Activated CD4-positive, alpha-beta T cell treated with anti-CD3 and anti-CD28 coated beads, Interleukin-2, amount 50 U/mL, for 1 hour (primary cell): ENCODE measurements at places on chromosomes 7 and 10.

- no peak for DNase-seq
Measured at GRCh38 chr10:95464280-95464679, 96.9 kb downstream of the SORBS1 start.

DNA sequence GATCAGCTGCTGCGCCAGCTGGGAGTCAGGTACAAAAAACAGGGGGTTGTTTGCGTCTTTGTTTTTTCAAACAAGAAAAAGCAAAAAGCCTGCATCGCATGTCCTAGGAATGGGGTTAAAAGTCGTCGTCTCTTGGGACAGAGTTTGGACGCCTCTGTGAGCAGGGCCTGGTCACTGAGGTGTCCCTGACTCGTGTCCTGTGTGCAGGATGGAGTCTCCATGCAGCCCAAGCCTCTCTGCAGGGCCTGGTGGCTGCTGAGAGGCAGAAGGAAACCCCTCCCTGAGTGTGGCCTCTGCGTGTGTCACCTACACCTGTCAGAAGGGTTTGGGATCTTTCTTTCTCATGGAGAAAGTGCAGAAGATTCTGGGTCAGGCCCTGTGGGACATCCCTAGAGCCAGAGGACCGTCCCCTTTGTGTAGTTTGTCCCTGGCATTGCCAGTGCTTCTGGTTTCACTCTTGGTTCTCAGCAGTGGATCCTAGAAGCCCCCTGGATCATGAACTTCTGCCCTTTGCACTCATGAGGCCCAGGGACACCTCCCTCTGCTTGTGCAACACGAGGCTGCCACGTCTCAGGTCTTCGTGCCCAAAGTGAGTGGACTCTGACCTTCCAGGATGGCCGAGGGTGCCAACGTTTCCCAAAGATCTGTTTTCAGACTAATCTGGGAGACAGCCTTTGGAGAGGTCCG is 75.0 kb downstream of the PRKAG2 start:
- no peak for DNase-seq

DNA sequence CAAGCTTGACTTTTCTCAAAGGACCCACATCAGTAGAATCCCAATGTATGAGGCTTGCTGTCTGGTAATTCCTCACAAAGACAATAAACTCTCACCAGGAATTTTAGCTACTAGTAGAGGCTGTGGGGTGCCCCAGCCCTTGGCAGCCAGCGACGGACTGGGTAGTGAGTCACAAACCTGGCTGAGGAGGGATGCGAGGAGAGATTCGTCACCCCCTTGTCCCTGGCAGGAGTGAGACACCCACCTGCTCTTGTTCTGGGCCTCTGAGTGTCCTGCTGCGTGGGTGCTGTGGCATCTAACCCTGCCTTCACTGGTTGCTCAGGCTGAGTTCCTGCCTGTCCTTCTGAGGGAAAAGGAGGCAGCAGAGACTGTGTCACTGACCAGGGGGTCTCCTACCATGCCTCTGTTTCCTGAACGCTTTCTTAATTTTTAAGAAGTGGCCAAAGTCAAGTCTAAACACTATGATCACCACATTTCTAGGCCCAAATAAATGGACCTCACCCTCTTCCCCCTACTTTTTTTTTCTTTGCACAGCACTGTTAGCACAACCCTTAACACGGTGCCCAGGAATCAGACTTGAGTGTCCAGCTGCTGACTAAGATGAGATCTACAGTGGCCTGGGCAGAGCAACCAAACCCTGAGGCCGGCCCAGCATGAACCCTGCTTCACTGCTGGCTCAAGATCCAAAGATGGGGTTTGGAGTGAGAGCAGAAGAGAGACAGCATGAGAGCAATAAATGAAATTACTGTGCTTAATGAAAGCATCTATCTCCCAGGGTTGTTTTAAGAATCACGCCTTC is 146.4 kb downstream of the ANLN start:
- no peak for DNase-seq

GRCh38 chr7:815284-816216 is 16.7 kb upstream of the SUN1 start:
- no peak for DNase-seq

- DNase-seq, result no peak
Measured at GRCh38 chr10:9602998-9603397, 1414.7 kb upstream of the CELF2 start.

DNA sequence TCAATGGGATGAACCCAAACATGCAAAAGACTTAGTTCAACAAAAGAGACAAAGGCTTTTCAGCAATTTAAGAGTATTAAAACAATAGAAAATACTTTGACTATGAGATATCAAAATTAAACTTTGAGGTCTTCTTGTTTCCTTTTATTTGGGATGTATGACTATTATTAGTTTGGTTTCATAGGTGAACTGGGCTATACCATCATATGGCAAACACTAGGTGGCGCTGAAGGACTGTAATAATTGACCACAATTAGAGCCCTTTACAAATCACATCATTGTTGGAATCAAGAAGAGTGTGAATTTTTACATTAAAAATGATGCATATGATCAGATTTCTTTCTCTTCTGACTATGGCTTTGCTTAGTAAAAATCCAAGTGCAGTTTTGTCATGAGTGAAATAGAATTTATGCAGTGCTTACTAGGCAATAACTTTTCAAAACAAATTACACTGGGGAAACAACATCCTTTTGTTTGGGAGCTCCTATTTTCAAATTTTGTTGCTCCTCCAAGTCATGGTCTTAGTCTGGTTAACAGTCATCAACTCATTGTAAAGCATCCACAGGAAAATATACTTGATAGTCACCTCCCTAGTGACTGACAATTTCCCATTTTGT is 14.7 kb upstream of the NXPH1 start:
- DNase-seq, result peak; percentile 36

DNA sequence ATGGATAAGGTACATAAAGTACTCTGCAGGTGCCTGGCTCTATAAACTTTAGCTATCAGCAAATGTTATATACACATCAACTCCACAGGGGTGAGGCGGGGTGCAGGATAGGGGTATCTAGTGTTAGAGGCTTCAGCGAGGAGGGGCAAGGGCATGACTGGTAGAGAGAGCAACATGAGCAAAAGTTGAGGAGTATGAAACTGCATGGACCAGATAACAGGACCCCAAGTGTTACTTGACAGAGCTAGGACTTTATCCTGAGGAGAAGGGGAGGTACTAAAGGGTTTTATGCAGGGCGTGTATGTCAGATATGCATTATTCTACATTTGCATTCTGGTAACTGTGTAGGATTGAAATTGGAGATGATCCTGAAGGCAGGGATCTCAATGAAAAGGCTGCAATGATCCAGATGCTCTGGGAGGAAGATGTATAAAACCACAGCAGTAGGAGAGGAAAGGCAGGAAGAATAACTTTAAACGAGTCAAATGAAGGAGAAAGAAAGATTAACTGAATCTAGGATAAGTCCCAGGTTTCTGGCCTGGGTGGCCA is 109.8 kb upstream of the FAM133B start:
- no peak for DNase-seq

- DNase-seq, result no peak
Measured at GRCh38 chr7:84073186-84073875, 121.3 kb downstream of the SEMA3A start.

DNA sequence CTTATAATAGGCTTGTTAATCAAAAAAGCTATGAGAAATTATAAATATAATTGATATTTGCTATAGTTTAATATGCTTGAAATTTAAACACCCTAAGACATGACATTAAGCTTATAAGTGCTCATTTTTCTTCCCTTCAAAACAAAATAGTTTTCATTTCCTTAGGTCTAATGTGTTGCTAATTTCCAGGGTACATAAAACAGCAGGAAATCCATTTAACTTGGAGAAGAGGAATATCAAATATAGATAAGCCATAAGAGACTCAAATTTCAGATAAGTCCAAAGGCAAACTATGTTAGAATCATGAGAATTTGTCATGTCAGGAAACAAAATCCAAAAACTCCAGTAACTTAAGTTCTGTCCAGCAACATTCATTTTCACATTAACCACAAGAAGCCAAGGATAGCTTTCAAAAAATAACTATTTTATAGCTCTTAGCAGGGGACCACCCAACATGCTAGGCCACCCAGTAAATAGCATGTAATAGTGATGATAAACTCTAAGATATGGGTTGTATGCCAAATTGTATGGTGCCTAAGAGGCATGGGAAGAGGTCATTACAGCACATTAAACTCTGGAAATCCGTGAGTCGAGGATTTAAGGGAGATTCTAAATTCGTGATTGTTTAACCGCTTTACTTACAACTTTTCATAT is 298.1 kb downstream of the CRPPA start:
- DNase-seq, result no peak

DNA sequence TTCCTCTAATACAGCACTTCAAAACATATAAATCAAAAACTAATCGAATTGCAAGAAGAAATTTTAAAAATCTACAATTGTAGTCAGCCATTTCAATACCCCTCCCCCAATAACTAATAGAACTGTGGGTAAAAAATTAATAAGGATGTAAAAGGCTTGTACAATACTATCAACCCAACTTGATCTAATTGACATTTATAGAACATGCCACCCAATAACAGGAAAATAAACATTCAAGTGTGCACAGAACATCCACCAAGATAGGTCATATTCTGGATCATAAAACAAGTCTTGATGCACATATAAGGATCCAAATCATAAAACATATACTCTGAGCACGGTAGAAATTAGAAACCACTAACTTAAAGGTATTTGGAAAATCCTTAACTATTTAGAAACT is 4.0 kb upstream of the GPAM start:
- no peak for DNase-seq

GRCh38 chr7:158320328-158320727 is 267.3 kb downstream of the PTPRN2 start:
- no peak for DNase-seq

DNA sequence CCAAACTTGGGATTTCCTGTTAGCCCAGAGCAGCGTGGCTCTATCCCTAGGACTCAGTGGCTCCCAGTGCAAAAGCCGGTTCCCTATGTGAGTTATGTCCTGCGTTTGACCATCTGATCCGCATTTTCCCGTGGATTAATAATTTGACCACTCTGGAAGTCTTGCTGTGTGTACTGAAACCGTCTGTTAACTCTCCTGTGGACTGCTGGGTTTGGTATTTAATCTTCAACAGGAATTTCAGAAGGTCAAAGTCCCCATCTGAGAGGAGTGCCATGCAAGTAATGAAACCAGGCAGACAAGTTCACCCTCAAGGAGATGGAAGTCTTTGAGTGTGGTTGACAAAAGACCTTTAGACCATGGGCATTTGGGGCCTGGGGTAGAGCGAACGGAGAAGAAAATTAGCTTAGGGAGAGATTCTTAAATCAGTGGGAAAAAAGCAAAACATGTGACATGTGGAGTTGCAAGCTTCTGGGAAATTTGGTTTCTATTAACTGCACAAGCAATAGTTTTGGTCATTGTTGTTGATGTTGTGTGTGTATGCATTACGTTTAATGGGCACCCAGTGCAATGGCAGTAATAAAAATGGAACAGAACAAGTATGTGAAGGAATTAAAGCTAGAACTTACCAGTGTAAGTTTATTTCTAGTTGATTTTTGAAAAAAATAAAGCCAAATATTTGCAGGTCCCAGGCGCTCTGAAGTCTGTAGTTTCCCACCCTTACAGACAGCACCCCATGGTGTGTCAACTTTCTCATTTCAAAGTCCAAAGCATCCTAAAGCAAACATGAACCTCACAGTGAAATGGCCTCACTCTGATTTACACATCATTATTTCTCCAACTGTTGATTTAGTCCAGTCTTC is 38.2 kb downstream of the LYZL1 start:
- no peak for DNase-seq

- no peak for DNase-seq
Measured at GRCh38 chr7:104175361-104175984, 32.3 kb downstream of the ORC5 start.
